ENCODE measurements at places on chromosomes 16 and 17.

DNA sequence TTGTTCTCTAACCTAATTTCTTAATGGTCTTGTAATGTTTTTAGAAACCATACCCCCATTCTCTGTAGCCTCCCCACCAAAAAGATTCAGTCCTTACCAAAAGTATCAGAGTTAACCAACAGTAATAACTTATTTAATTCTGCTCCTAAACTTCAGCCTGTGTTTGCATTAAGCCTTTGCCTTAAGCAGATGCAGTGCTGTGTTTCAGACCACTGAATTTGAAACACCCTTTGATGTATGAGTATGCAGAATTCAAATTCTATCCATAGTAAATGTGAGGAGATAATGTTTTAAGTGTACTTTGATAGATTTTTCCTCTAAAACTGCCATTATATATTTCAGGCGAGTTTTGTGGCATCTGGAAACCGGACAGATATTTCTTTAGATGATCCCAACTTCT, 171.6 kb upstream of the RBL2 start:
- DNase-seq = no peak

DNA sequence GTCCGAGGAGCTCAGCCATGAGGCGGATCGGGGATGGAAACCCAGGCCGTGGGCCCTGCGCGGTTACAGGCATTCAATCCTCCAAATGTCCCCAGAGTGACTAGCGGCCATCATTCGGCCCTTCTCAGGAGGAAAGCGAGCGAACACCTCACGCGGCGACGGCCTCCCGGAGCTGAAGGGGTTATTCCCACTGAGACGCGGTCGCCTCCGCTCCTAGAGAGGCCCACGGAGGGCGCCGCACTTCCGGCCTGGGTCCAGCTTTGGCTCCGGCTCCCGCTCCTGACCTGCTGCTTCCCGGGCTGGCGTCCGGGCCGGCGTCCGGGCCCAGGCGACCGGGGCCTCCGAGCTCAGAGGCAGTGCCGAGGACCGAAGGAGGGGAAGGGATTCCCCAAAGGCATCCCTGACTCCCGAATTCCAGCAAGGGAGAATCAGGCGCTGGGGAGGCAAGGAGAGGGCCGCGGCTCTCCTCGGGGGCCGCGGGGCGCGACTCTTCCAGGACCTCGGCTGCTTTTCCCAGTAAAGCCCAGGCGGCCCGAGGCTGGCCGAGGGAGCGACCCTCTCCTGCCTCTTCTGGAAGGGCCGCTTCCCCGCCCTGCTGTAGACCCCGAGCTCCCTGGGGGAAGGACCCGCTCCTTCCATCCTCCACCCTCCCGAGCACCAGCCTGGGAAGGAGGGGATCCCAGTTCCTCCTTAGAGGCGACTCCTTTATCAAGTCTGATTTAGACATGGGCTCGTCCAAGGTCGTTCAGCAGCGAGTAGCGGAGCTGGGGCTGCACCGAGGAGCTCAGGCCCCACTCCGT, 18.6 kb upstream of the ZNF629 start:
- DNase-seq = no peak

- DNase-seq = no peak
Measured at GRCh38 chr17:10091046-10091445, 107.4 kb downstream of the GAS7 start.

GRCh38 chr17:6868582-6868981, 37.1 kb upstream of the TEKT1 start:
- no peak for DNase-seq

GRCh38 chr17:4472286-4472685, 26.4 kb upstream of the SPNS2 start:
- no peak for DNase-seq

- no peak for DNase-seq
Measured at GRCh38 chr17:62150471-62150870, 85.4 kb upstream of the MED13 start.

- no peak for DNase-seq
Measured at GRCh38 chr17:81503619-81504018, 9.0 kb downstream of the ACTG1 start.

GRCh38 chr17:78323826-78324390, 36.0 kb downstream of the SOCS3 start:
- DNase-seq = no peak

DNA sequence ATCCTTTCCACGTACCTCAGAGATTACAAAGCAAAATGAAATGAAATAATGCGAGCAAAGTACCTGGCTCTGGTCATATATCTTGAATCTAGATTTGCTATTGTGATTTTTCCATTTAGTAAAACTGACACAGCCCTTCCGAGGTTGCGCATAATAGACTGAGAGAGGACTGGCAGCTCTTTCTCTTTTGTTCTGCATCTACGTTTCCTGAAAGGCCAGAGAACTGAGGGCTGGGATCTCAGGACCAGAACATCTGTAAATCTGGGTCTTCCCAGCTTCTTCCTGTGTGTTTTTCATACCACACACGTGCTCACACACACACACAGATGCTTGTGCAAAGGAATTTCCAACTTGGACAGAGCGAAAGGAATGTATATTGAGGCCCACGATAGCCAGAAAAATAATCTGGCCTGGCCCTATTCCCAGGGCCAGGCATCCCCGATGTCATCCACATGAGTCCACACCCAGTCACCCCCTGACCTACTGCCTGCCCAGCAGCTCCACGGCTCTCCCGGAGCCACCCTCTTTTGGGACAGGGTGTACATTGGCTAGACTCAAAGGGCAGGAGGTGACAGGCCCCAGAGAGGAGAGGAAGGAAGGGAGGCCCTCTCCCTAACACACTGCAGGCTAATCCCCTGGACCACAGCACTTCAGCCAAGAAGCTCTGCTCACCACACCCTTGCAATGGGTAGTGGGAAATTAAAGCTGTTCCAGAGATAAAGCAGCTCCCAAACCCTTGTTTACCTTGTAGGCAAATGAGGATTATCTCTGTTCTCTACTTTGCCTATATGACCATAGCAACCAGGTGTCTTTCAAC, 41.8 kb downstream of the NOL11 start:
- no peak for DNase-seq

DNA sequence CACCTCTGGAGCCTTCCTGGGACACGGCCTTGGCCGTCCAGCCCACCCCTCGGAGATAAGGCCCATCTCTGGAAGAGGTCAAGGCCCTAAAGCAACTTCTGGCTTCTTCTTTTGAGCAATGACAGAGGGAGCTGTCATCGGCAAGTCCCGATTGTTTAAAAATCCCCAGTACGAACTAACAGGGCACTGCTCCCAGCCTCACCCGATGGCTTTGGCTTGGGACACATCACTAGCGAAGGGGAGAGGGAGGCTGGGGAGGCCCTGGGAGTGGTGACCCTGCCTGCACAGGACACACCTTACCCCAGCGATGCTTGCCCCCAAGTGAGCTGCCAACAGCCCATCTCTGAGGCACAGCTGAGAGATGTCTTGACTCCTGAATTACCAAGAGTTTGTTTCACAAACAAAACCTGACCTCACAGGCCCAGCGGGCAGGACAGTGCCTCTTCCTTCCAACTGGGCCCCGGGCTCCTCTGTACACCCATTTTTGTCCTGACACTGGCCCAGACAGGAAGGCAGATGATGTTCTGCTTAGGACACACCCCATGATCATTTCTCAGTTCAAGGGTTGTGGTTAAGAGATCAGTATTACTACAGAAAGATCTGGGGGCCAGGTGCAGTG, 4.8 kb downstream of the SYNGR2 start:
- no peak for DNase-seq

GRCh38 chr16:64416216-64417005, 705.5 kb downstream of the CDH11 start:
- no peak for DNase-seq

DNA sequence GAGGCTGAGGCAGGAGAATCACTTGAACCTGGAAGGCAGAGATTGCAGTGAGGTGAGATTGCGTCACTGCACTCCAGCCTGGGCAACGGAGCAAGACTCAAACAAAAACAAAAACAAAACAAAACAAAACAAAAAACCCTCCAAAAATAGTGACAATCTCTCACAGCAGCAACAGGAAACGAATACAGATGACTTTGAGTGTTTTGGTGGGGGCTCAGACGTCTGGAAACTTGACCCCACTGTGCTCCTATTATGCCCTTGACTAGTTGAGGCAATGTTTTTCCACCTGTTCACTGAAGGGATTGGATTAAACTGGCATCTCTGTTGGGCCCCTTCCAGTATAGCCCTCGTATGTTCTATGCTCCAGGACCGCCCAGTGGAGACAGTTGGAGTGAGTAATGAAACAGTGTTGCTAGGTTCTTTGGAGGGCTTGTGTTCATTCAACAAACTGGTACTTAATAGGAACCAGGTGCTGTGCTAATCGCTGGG, 167.0 kb downstream of the UTP18 start:
- peak; percentile 4 for DNase-seq

- DNase-seq = no peak
Measured at GRCh38 chr17:32525122-32525521, 38.3 kb downstream of the CDK5R1 start.

DNA sequence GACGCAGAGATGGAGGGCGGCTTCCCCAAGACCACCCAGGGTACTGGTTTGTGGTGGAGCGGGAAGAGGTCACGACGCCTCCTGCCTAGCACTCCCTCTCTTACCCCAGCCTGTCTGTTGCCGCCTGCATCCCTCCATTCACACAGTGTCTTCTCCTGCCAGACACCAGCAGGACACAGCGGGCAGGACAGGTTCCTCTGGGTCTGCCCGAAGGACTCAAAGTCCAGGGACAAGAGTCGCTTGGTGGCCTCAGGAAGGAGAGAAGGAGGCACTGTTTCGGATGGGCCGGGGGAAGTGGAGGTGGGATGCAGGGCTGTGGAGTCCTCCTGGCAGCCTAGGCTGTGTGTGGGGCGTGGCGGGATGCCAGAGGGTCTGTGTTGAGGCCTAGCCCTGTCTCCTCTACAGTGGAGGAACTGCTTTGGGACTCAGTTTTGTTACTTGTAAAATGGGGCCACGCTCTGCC, 19.6 kb upstream of the TNS4 start:
- DNase-seq = no peak

- DNase-seq = no peak
Measured at GRCh38 chr17:22695228-22695619, 1002.9 kb downstream of the KCNJ18 start.

- peak; percentile 22 for DNase-seq
Measured at GRCh38 chr17:18033442-18034099, 5.4 kb downstream of the ATPAF2 start.

DNA sequence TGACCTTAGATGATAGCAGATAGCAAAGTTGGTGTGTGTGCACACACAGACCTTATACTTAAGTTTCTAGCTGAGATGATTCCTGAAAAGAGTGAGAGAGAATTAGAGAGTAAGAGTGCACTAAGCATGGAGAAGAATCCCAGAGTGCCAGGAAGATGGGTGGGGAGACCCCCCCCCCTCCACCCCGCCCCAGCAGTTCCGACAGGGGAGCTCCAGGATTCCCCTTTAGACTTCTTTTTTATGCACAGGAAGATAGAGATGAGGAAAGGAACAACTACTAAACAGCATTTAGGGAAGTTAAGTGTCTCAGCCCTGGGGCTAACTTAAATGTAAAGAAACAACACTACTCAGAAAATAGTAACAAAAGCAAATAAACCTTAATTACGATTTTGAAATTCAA, 878.0 kb upstream of the GOT2 start:
- DNase-seq = no peak

GRCh38 chr17:50719144-50719923, at the start of gene LUC7L3:
LUC7L3 (plus strand) TSS chr17:50719603; CDS start chr17:50719733, 130 bp downstream.
- peak; percentile 92 for DNase-seq

DNA sequence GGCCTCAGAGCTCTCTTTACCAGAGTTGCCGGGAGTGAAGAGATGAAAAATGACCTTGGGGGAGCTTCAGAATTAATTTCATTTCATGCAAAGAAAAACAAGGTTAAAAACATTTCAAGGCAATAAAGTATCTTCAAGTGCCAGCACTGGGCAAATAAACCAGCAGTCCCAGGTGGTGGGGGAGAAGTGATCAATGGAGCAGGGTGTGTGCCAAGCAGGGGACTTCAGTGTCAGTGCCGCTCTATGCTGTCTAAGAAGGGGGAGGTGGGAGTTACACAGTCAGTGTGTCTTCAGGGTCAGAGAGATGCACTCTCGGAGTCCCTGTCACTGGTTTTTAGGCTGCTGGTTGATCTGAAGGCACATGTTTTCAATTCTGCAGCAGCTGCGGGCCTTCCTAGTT, 57.2 kb upstream of the MGAT5B start:
- peak; percentile 39 for DNase-seq

DNA sequence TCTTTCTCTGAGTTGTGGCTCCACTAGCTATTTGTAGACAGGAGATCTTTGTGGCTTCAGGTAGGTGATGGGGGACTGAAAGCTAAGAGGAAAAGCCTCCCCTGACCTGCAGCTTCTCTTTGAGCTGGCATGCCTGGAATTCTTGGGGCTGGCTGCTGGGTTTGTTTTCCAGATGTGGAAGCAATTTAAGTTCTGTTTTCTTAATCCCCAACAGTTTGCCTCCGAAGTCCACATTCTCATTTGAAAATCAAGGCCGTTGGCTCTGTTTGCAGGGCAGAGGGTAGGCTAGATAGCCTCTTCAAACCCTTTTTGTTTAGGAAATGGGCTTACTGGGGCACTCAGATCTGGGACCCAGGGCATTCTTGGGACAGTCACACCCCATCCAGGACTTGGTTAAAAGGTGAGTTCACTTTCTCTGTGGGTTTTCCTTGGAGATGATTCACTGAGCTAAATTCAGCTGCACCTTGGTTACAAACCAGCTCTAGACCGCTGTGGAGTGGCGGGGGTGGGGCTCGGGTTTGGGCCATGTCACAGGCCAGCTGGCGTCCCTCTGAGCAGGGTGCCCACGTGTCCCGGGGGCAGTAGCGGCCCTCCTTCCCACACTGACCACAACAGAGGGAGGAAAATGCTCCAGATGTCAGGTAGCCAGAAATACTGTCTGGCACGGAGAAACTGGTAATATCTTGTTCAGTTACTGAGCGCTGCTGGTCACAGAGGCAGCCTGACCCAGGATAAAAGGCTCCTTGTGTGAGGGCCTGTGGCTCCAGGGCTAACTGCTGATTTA, 108.5 kb downstream of the RAB11FIP4 start:
- no peak for DNase-seq

GRCh38 chr17:57633236-57633635, 111.9 kb downstream of the CCDC182 start:
- no peak for DNase-seq

DNA sequence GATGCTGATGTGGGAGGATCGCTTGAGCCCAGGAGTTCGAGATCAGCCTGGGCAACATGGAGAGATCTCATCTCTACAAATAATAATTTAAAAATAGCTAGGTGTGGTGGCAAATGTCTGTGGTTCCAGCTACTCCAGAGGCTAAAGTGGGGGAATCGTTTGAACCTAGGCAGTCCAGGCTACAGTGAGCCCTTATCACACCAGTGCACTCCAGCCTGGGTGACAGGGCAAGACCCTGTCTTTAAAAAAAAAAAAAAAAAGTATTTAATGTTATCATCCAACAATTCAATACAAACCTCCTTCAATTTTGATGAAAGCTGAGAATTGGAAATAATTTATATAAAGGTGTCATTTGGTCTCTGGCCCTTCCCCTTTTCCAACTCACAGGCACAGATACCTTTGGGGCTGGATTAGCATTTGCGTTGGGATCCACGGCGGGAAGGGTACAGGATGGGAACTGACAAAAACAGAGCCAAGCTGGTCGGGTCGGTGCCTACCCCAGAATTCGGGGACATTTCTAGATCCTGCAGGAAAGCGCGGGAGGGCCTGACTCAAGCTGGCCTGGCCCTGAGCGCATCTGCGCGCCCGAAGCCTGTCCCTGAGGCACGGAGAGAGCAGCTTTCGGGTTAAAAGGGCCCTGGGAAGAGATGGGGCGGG, 860 bp upstream of the DCAF7 start:
- DNase-seq = no peak

Measured in NCI-H2081 treated with DMSO at 0.1 percent for 48 hours (cell line).